Cardiac muscle cell (in vitro differentiated cells and primary cell): ENCODE measurements at places on chromosomes 1 and 21. TPM values are rescaled to one million over a fixed set of nuclear protein-coding genes. Genes with fewer than 3 reads are reported as not detected.
A peak's percentile ranks its signal among the peaks of the same experiment; 100 is the strongest.

GRCh38 chr1:161230762-161231161, 4.9 kb downstream of the TOMM40L start:
- H3K27ac ChIP-seq = no peak overlapping the region
- H3K36me3 ChIP-seq = no peaks in the 10 kb centered on the region
- H3K4me1 ChIP-seq = peaks cover 11% of the 10 kb centered on the region
- no peak overlapping the region for H3K4me3 ChIP-seq

- no peak overlapping the region for H3K27ac ChIP-seq
- no peaks in the 10 kb centered on the region for H3K27me3 ChIP-seq
- no peak overlapping the region for H3K4me3 ChIP-seq
- H3K4me1 ChIP-seq = peaks cover 13% of the 10 kb centered on the region
- no peak for DNase-seq
These were observed 93.2 kb downstream of the STUM start for GRCh38 chr1:226641671-226642231.

GRCh38 chr21:46255758-46256337, 27.3 kb upstream of the LSS start:
- no peak overlapping the region for H3K4me3 ChIP-seq
- no peak for DNase-seq
- H3K36me3 ChIP-seq = peaks cover 69% of the 10 kb centered on the region
- H3K27ac ChIP-seq = no peak overlapping the region

DNA sequence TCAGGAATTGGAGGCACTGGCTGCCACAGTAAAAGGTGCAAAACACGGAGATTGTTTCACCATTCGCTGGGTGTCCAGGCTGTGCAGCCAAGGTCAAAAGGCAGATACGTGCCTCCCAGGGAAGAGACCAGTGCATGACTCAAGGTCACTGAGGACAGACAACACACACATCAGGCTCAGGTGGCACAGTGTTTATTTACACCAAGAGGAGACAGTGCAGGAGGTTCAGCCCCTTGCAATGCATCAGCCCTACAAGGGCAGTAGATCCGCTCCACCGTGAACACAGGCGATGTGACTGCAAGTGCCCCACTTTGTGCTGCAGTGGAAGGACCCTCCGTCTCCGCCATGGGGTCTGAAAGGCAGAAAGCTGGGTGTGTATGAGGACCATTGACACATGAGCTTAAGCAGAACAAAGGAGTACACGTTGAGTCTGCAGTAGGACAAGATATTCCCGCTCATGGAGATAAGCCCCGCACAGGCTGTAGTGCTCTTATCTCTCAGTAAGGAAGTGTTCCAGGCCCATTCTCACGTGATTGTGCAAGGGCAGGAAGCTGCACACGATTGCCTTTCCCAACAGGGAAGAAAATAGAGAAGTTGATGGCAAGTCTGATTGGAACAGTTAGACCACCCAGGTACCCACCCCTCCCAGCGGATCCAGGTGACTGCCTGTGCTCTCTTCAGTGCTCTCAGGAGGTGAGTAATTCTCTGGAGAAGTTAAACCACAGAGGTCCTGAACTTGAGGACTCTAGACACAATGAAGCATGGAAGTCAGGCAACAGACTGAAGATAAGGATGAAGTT, 37.5 kb upstream of the QSOX1 start:
- H3K4me1 ChIP-seq = peaks cover 6% of the 10 kb centered on the region
- DNase-seq = peak; percentile 49
- H3K36me3 ChIP-seq = peaks cover 9% of the 10 kb centered on the region
- no peak overlapping the region for H3K4me3 ChIP-seq
- peak overlapping the region; percentile 31 for H3K27ac ChIP-seq

DNA sequence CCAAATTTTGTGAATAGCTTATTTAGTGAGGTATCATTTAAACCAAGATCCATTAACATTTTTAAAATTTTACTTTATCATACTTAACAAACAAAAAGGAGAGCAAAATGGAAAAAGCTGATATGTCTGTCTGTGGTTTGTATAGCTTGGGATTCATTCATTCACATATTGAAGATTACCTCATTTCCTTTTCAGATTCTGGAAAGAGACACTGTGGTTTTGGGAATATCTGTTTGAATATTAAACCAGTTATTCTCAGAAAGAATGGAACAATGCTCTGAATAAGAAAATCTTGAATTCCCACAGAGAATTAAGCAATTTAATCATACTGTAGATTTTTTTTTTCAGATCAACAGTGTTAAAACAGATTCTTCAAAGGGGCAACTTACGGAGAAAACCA, 93.8 kb upstream of the PRDX6 start:
- no peak overlapping the region for H3K27ac ChIP-seq
- no peaks in the 10 kb centered on the region for H3K36me3 ChIP-seq
- H3K27me3 ChIP-seq = no peaks in the 10 kb centered on the region
- H3K4me1 ChIP-seq = no peaks in the 10 kb centered on the region
- H3K4me3 ChIP-seq = no peak overlapping the region

DNA sequence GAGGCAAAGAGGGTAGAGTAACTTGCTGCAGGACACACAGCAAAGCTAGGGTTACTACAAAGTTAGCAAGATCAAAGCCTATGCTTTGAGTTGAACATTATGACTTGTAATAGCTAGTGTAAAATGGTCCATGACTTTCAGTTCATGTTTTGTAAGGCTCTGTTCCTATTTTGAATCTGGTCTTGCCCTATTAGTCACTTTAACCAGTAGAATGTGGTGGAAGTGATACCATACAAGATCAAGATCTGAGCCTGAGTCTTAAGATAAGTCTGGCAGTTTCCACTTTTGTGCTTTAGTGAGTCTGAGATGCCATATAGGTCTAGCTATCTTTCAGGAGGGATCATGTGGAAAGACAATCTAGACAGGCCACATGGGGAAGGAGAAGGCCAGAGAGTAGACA, 282.1 kb upstream of the BRINP3 start:
- no peaks in the 10 kb centered on the region for H3K27me3 ChIP-seq
- no peak overlapping the region for H3K4me3 ChIP-seq
- no peak for DNase-seq
- no peaks in the 10 kb centered on the region for H3K4me1 ChIP-seq

- no peak for DNase-seq
- no peaks in the 10 kb centered on the region for H3K27me3 ChIP-seq
- peaks cover under 1% of the 10 kb centered on the region for H3K4me1 ChIP-seq
These were observed 4.4 kb upstream of the MAPKAPK2 start for GRCh38 chr1:206680279-206680678.

- H3K4me1 ChIP-seq = no peaks in the 10 kb centered on the region
- DNase-seq = no peak
- H3K4me3 ChIP-seq = no peak overlapping the region
- H3K36me3 ChIP-seq = no peaks in the 10 kb centered on the region
These were observed 36.1 kb upstream of the B3GALT5 start for GRCh38 chr21:39576518-39577128.

- H3K4me1 ChIP-seq = no peaks in the 10 kb centered on the region
- H3K27ac ChIP-seq = no peak overlapping the region
- no peaks in the 10 kb centered on the region for H3K36me3 ChIP-seq
- H3K4me3 ChIP-seq = no peak overlapping the region
These were observed 319.5 kb upstream of the USP24 start for GRCh38 chr1:55534565-55535121.

GRCh38 chr21:46603228-46603627, 1.7 kb downstream of the S100B start:
- H3K36me3 ChIP-seq = no peaks in the 10 kb centered on the region
- H3K4me1 ChIP-seq = peaks cover 10% of the 10 kb centered on the region
- H3K27me3 ChIP-seq = peaks cover 2% of the 10 kb centered on the region
- no peak for DNase-seq

DNA sequence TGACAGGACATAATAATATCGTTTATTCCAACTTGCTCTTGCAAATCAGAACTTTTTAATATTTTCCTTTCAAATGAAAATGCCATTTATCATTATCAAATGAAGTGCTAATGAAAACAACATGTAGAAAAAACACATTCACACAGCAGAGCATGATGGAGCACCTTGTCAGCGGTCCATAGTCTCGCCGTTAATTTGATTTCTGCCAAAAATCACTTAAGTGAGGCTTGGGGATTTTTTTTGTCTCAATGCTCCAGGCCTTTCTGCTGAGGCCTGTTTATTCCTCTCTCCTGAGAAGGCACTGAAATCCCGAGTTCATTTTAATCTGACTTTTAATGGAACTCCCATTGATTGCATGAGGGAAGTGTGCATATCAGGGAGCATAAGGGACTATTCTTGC, 122.5 kb downstream of the ELAVL4 start:
- H3K27me3 ChIP-seq = no peaks in the 10 kb centered on the region
- H3K36me3 ChIP-seq = no peaks in the 10 kb centered on the region
- DNase-seq = no peak
- no peaks in the 10 kb centered on the region for H3K4me1 ChIP-seq
- no peak overlapping the region for H3K27ac ChIP-seq

DNA sequence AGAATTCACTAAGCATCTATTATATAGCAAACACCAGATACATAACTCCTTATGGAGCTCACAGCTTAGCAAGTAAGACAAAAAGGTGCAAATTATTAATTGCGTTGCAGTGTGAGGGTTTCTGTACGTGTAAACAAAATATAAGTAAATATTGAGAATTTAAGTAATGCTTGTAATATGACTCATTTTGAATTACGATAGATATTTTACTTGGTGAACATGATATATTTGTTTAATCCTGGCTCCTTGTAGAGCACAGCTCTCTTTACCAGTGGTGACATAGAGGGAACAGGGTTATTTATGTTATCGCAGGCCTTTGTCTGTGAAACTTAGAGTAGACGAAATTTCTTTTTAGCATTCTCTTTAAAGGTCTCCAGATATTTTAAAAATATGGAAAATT, 36.4 kb downstream of the LYPLAL1 start:
- H3K36me3 ChIP-seq = peaks cover 12% of the 10 kb centered on the region
- H3K27me3 ChIP-seq = no peaks in the 10 kb centered on the region
- no peak overlapping the region for H3K4me3 ChIP-seq
- H3K4me1 ChIP-seq = peaks cover 16% of the 10 kb centered on the region
- no peak overlapping the region for H3K27ac ChIP-seq

- H3K4me1 ChIP-seq = peaks cover 3% of the 10 kb centered on the region
- no peak overlapping the region for H3K4me3 ChIP-seq
- no peaks in the 10 kb centered on the region for H3K36me3 ChIP-seq
These were observed 6.4 kb upstream of the S100A8 start for GRCh38 chr1:153397051-153397923.

DNA sequence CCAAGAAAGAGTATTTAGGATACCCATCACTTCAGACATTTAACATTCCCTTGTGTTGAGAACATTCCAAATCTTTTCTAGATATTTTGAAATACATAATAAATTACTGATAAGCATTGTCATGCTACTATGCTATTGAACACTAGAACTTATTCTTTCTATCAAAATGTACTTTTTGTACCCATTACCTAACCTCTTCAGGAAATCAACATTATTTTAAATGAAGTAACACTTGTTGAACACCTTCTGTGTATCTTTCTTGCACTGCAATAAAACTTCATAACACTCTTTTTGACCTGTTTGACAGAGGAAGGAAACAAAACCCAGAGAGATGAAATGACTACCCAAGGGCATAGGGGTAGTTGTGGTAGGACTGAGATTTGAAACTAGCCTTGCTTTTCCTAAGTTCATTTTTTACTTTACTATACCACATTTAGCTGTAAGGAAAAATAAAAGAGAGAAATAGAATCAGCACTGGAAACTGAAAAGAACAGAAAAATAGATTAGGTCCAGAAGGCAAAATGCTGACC, 99.4 kb downstream of the UCHL5 start:
- DNase-seq = no peak
- H3K4me3 ChIP-seq = no peak overlapping the region
- no peak overlapping the region for H3K27ac ChIP-seq
- no peaks in the 10 kb centered on the region for H3K36me3 ChIP-seq

- H3K27ac ChIP-seq = no peak overlapping the region
- peak; percentile 33 for DNase-seq
- peaks cover 5% of the 10 kb centered on the region for H3K36me3 ChIP-seq
- H3K4me3 ChIP-seq = no peak overlapping the region
- no peaks in the 10 kb centered on the region for H3K4me1 ChIP-seq
These were observed 28.8 kb downstream of the TAF5L start for GRCh38 chr1:229596925-229597699.

GRCh38 chr1:10607228-10607627, 132.5 kb downstream of the PEX14 start:
- H3K27me3 ChIP-seq = no peaks in the 10 kb centered on the region
- no peaks in the 10 kb centered on the region for H3K36me3 ChIP-seq
- no peak for DNase-seq
- H3K4me3 ChIP-seq = no peak overlapping the region
- H3K27ac ChIP-seq = no peak overlapping the region

- no peaks in the 10 kb centered on the region for H3K36me3 ChIP-seq
- no peaks in the 10 kb centered on the region for H3K4me1 ChIP-seq
- no peak for DNase-seq
- H3K27ac ChIP-seq = no peak overlapping the region
- peaks cover 2% of the 10 kb centered on the region for H3K27me3 ChIP-seq
- no peak overlapping the region for H3K4me3 ChIP-seq
These were observed 407.5 kb downstream of the SETD4 start for GRCh38 chr21:35652872-35653271.

DNA sequence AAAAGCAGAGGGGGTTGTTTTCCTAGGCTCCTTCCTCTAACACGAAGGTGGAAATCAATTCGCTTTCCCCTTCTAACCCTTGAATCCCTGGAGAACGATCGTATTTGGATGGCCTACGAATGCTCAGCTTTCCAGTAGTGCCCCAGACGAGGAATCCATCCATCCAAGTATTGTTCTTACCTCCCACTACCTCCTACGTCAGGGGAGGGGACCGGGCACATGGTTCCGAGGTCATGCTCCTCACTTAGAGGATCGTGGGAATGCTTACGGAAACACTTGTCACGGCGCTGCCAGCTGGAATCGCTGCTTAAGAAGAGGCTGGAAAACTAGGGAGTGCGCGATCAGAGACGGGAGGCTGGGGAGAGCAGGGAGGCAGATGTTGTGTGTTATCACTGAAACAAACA, 47.4 kb downstream of the CAPZB start:
- H3K4me3 ChIP-seq = no peak overlapping the region
- peaks cover 26% of the 10 kb centered on the region for H3K4me1 ChIP-seq
- peak; percentile 95 for DNase-seq
- H3K27ac ChIP-seq = no peak overlapping the region
- H3K36me3 ChIP-seq = no peaks in the 10 kb centered on the region

- peaks cover 57% of the 10 kb centered on the region for H3K27me3 ChIP-seq
- H3K27ac ChIP-seq = no peak overlapping the region
- no peaks in the 10 kb centered on the region for H3K4me1 ChIP-seq
- peak overlapping the region; percentile 36 for H3K4me3 ChIP-seq
These were observed 94.0 kb upstream of the FMN2 start for GRCh38 chr1:239997515-239998311.

DNA sequence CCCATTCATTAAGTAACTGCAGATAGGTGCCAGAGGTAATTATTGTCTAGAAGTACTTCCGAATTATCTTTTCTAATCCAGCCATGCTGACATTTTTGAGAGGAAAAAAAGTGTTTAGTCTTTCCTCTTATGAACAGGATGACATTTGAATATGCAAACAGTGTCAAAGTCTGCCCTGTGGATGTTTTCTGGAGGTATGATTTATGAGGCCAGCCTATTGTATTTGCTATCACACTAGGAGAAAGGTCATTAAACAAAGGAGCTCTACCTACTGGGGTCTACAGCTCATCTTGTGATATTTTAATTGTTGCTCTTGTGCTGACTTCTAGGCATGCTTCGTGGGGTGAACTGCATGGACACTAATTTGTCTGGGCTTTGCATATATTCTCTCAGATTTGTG, 559.7 kb upstream of the CAMK1G start:
- no peaks in the 10 kb centered on the region for H3K36me3 ChIP-seq
- H3K4me3 ChIP-seq = no peak overlapping the region
- no peak overlapping the region for H3K27ac ChIP-seq

The TRIM17 gene
- polyA plus RNA-seq = 11.8 and 15.0 TPM in 2 replicates

The DNAJC6 gene
- 26.0 and 48.1 TPM in 2 replicates for polyA plus RNA-seq

The CATSPERE gene
- 0.27 and 1.1 TPM in 2 replicates for polyA plus RNA-seq

The RAD54L gene
- polyA plus RNA-seq = 5.9 and 13.6 TPM in 2 replicates

The TNFAIP8L2 gene
- 0.20 and 0.39 TPM in 2 replicates for polyA plus RNA-seq

The SLC30A2 gene
- polyA plus RNA-seq = 0.16 and 1.8 TPM in 2 replicates

The LRRC8B gene
- polyA plus RNA-seq = 6.6 and 13.4 TPM in 2 replicates

The CD34 gene
- 0.29 and 0.94 TPM in 2 replicates for polyA plus RNA-seq

The OLFML3 gene
- 9.7 and 13.5 TPM in 2 replicates for polyA plus RNA-seq

The PLCH2 gene
- 0.44 and 1.5 TPM in 2 replicates for polyA plus RNA-seq
